ENCODE measurements at places on chromosomes 1 and 21.

GRCh38 chr21:45326891-45327440, 39.3 kb upstream of the POFUT2 start:
- DNase-seq: no peak

GRCh38 chr1:206753141-206753540, 17.4 kb upstream of the IL19 start:
- no peak for DNase-seq

DNA sequence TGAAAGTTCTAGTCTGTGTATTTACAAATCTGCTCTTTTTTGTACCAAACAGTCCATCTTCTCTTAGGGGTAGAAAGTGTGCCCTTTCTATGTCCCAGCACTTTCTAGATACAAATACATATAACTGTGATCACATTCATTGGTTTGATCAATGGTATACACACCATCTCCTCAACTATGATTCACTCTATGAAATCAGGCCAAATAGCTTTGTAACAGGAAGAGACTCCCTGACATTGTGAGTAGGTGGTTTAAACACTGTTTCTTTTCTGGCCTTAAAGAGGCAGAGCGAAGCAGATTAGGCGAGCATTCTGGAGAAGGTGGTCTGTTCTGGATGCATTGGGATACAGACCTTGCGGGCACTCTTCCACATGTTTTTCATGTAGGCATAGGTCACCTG, 39.3 kb upstream of the EXOSC10 start:
- no peak for DNase-seq

GRCh38 chr1:37474046-37474696, at the start of gene ZC3H12A:
ZC3H12A (plus strand) TSS chr1:37474580; CDS start chr1:37475497, 917 bp downstream.
- DNase-seq: peak; percentile 74

DNA sequence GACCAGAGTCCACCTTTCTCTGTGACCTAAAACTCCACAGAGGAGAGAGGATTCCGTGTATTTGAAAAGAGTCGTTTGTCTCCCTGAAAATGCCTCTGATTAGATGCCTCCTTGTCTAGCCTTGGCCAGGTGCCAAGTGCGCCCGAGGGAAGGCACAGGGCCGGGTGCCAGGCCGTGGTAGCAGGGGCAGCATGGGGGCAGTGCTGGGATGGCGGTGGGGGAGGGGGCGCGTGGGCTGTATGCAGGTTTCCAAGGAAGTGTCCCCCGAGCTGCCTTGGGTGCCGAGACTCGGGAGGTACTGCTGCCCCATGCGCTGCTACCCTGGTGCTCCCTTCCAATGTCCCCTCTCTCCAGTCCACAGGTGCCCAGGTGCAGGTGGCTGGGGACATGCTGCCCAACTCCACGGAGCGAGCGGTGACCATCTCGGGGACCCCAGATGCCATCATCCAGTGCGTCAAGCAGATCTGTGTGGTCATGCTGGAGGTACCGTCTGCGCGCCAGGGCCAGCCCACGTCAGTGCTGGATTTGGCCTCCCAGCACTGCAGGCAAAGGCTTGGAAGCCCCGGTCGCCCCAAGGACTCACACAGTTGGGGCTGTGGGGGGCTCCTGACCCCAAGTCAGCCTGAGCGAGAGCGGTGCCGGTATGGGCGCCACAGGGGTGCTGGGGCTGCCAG, 70.9 kb upstream of the COL6A1 start:
- no peak for DNase-seq

DNA sequence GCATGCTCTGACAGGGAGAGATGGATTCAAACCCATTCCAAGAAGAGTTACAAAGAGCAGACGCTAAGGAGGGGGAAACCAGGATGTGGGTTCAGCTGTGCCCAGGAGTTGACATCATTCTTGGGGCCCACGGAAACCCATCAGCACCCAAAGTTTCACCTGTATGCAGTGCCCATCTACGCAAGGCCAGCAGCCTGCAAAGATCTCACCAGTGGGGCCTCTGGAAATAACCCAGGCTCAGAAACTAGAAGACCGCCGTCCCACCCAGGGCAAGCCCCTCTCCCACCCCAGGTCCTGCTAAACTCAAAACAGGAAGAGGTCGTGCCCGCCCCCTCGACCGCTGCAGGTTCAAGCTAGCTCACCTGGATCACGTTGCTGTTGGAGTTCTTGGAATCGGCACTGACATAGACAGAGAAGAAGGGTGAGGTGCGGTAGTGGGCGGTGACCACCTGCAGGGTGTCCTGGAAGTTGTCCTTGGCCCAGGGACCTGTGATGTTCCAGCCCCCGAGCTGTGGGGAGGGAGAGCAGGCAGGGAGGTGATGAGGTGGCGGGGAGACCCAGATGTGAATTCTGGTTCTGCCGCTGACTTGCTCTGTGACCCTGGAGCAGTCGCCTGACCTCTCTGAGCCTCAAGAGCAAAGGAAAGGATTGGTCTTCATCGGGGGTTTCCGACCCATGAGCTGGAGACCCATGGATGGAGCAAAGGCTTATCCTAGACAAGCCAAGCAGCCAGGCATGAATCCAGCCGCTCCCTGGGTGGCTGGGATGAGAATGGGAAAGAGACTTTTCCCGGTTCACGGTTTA, 31.7 kb downstream of the ECE1 start:
- no peak for DNase-seq

- DNase-seq: no peak
These were observed 31.0 kb downstream of the KRTAP24-1 start for GRCh38 chr21:30251781-30252180.

GRCh38 chr1:7770669-7770996, 463 bp upstream of the VAMP3 start:
- DNase-seq: no peak

- no peak for DNase-seq
These were observed 128.2 kb downstream of the KCNN3 start for GRCh38 chr1:154741741-154742495.

- no peak for DNase-seq
These were observed 68.7 kb upstream of the ADGRL2 start for GRCh38 chr1:81731989-81732388.

- DNase-seq: no peak
These were observed 494 bp downstream of the NT5C1A start for GRCh38 chr1:39671433-39671792.

GRCh38 chr1:31781756-31782371, 17.7 kb upstream of the ADGRB2 start:
- no peak for DNase-seq

- no peak for DNase-seq
These were observed 54.9 kb upstream of the CASZ1 start for GRCh38 chr1:10851024-10852013.

DNA sequence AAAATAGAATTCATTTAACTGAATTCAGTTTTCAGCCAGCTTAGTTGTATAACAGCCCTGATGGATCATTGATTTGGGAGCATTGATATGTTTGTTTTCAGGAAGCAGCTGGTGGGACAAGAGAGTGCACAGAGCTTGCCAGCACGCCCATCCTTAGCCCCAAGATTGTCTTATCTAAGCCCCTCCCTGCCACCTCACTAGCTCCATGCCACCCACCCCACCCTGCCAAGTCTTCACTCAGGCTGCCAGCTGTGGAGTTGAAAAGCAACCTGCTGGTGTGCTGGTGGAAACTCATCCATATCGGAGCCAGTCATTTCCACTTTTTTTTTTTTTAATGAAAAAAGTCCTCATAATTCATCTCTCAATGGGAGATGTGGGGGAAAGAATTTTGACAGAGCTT, 11.8 kb downstream of the KIRREL1 start:
- no peak for DNase-seq

DNA sequence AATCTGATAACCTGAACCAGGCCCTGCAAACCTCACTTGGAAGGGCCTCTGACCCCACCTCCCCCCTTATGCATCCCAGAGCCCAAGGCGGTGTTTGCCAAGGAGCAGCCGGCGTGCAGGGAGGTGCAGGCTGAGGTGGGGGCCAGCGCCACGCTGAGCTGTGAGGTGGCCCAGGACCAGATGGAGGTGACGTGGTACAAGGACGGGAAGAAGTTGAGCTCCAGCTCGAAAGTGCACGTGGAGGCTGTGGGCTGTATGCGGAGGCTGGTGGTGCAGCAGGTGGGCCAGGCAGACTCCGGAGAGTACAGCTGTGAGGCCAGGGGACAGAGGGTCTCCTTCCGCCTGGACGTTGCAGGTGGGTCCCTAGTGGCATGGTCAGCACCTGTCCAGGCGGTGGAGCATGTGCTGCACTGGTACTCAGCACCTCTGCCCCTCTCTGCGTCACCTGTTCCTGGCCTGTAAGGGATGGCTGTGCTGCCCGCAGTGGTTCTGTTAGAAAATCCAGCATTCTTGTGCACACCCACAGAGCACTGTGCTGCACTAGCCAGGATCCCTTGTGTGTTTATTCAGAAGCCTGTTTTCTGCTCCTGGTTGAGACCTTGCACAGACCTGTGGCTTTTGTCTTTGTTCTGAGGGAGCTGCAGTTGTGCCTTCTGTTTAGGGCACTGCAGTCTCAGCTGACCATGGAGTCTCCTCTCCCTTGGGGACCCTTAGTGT, 11.6 kb downstream of the OBSCN start:
- DNase-seq: no peak

- DNase-seq: no peak
These were observed 38.6 kb upstream of the WARS2 start for GRCh38 chr1:119179051-119179450.

DNA sequence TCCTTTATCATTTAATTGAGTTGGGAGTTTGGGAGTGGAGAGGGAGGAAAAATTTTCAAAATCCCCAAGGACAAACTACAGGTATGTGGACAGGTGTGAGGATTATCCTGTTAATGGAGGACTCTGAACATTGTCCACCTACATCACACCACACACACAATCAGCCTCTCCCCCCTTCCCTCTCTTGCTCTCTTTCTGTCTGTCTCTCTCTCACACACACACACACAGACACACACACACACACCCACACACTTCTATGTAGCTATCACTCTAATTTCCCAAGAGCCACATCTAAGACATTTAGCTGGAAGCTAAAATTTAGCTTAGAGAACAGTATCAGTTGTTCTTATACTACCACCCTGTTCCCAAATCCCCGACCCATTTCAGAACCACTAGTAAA, 1.5 kb downstream of the S100A8 start:
- DNase-seq: no peak

DNA sequence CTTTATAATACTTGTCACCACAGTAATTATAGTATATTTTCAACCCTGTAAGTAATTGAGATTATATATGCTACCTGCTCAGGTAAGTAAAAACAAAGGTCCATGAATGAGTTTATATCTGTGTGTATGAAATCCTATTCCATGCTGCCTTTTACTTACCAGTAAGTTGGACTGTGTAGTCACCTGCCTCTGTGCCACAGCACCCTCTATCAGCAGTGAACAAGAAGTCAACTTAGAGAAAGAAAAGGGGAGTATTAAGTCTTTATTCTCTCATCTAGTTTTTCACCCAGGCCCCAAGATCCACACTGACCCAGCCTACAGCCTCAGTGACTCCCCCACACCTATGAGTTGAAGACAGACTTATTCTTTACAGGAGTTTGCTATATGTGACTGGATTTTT, 36.9 kb upstream of the IFI16 start:
- DNase-seq: no peak

DNA sequence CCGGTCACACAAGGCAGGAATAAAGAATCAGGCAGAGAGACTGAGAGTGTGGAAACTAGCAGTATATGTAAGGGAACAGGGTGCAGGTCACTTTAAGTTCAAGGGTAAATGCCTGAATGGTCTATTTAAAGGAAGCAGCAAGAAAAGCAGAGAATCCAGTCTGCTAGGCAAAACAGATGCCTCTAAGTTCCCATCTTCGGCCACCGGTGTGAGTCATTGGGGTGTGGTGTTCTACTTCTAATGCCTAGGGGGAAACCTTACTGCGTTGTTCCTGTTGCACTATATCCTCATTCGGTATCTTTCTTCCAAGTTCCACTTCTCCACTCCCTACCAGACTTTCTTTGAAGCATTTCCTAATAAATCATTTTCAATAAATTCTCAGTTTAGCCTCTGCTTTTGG, 259.9 kb downstream of the HHIPL2 start:
- no peak for DNase-seq

- DNase-seq: no peak
These were observed 113.3 kb downstream of the KIAA0319L start for GRCh38 chr1:35443768-35444518.

DNA sequence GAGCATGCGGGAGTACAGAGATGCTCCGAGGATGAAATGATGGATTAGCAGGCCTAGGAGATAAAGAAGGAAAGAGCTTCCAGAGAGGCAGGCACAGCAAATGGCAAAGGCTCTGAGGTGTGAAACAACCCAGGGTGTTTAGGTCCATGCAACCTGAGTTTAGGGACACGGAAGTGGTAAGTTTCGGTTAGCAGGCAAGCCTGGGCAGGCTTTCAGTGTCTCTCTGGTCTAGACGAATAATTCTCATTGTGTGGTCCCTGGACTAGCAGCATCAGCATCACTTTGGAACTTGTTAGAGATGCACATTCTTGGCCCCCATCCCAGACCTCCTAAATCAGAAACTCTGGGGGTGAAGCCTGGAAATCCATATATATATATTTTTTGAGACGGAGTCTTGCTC, 18.6 kb downstream of the NKAIN1 start:
- no peak for DNase-seq

DNA sequence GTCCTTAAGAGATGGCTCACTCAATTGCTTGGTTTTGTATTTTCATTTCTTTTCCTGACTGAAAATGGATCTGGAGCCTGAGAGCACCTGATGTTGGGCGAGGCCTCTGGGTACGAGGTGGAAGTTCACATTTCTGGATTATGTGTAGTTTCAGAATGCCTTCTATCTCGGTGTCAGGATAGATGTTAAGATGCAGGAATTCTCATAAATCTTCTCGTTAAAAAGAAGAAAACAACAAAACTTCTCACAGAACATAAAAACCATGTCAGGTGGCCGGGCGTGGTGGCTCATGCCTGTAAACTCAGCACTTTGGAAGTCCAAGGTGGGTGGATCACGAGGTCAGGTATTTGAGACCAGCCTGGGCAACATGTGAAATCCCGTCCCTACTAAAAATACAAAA, 101.8 kb downstream of the RHOU start:
- no peak for DNase-seq

DNA sequence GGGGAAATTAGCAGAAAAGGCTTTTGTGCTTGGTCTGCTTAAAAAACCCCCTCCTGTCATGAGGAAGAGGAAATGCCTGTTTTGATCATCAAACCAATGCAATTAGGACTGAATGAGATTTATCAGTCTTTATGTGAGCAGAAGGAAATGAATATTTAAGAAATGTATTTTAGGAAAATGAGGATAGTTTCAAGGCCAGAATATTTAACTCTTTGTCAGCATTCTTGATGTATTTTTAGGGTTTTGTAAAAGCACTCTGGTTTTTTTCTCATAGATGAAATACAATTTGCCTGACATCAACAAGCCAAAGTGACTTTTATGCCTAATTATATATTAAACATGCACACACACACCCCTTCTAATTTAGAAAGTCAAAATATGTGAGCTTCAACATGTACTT, 213.8 kb downstream of the GRIK1 start:
- DNase-seq: no peak

DNA sequence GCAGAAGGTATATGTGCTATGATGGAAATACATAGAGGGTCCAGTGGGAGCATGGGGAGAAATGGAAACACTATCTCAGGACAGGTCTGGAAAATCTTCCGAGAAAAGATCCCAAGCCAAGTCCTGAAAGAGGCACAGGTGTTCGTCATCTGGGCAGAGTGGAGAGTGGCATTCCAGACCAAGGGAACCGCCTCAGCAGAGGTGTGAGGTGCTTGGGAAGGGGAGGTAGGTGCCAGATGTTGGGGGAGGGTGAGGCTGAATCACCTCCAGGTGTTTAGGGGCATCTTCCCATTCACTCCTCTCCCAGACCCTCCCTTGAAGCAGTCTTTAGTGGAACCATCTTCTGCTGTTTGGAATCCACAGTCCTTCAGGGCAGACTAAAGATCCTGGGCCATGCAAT, 23.5 kb upstream of the LRRN2 start:
- DNase-seq: no peak

All from NCI-H1048 (cell line).